Astrocyte of the spinal cord (primary cell): ENCODE measurements at places on chromosomes 4 and X.

- DNase-seq = no peak
Measured at GRCh38 chrX:16702700-16703599, 9.5 kb downstream of the CTPS2 start.

GRCh38 chrX:128581615-128582014, 529.4 kb upstream of the ACTRT1 start:
- DNase-seq = no peak

GRCh38 chr4:40749717-40750460, at the start of gene NSUN7:
Gene NSUN7 (plus strand): TSS chr4:40749955. CDS start chr4:40750694, 739 bp downstream.
- DNase-seq = peak; percentile 41

- no peak for DNase-seq
Measured at GRCh38 chr4:67576059-67576466, 17.5 kb downstream of the STAP1 start.

DNA sequence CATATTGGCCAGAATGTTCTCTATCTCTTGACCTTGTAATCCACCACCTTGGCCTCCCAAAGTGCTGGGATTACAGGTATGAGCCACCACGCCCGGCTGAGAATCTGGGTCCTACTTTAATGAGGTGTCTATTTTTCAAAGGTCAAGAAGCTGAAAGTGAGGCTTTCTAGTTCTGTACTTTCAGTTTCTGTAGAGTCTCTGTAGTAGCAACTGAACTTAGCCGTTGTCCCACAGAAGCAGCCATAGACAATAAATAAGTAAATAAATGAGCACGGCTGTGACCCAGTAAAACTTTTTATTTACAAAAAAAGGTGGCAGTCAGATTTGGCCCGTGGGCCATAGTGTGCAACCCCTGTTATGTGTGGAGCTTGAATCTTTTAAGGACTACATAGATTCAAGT, 92.0 kb downstream of the FNIP2 start:
- no peak for DNase-seq

DNA sequence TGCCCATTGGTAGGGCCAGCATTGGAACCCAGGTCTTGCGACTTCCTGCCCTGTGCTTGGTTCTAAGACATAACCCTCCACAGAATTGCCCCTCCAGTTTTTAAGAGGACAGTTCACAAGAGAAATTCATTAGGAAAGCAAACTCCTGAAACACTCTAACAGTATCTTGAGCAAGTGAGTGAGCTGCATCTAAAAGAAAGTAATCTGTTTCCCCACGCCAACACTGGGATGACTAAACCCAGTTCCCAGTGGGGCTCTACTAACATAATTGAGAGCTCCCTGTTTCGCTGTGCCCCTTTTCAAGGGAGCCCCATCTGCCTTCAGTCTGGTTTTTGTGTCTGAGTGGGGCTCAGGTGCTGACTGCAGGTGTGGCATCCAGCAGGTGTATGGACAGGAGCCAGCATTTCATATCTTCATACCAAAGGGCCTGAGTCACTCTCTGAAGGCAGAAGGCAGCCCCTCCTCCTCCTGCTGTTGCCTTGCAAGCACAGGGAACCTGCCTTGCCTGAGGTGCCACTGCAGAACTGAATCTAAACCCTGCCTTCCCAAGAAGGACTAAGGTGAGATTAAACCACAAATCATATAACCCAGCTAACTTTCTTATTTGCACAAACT, 8.0 kb downstream of the AMOT start:
- DNase-seq = peak; percentile 15

- DNase-seq = peak; percentile 15
Measured at GRCh38 chrX:150897421-150898320, 797 bp downstream of the CD99L2 start.

DNA sequence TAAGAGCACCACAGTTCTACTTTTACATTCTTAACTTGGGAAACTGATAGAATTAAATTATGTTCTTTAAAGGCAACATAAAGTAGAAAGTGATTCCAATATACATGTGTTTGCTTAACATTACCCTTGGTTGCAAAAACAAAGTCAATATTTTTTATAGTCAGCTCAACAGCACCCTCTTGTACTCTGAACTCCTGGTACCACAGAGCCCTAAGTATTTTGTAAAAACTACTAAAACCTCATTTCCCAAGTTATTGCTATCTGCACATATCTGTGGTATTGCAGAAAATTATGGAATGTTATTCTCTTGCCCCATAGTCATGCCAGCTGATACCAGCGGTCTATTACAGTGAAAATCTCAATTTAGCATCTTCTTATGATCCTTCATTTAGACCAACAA, 2.9 kb downstream of the KIF4A start:
- DNase-seq = no peak

DNA sequence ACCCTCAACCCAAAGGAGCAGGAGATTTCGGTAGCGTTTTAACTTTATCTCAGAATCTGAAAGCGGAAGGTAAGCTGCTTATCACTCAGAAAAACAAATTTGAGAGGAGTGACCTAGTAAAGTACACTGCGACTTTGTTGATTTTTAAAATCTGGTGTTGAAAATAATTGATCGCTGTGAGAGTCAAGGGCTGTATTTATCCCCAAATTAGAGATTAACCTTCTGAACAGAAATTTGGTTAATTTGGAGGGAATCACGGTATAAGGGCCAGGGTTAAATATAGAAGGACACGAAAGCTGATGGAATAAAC, 212 bp downstream of the CLCN4 start:
- DNase-seq = peak; percentile 4

DNA sequence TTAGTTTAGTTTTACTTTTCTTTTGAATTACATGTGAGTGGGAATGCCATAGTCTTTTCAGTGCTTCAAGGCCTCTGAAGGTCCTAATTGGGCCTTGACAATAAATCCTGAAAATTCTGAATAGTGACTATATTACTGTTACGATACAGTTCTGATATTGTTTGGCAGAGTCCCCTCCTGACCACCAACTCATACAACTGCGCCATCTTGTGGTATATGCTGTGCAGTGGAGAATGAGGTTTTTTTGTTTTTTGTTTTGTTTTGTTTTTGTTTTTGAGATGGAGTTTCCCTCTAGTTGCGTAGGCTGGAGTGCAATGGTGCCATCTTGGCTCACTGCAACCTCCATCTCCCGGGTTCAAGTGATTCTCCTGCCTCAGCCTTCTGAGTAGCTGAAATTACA, 56.6 kb upstream of the CHRDL1 start:
- no peak for DNase-seq

- peak; percentile 55 for DNase-seq
Measured at GRCh38 chr4:163544407-163545038, 50.0 kb downstream of the TMA16 start.

DNA sequence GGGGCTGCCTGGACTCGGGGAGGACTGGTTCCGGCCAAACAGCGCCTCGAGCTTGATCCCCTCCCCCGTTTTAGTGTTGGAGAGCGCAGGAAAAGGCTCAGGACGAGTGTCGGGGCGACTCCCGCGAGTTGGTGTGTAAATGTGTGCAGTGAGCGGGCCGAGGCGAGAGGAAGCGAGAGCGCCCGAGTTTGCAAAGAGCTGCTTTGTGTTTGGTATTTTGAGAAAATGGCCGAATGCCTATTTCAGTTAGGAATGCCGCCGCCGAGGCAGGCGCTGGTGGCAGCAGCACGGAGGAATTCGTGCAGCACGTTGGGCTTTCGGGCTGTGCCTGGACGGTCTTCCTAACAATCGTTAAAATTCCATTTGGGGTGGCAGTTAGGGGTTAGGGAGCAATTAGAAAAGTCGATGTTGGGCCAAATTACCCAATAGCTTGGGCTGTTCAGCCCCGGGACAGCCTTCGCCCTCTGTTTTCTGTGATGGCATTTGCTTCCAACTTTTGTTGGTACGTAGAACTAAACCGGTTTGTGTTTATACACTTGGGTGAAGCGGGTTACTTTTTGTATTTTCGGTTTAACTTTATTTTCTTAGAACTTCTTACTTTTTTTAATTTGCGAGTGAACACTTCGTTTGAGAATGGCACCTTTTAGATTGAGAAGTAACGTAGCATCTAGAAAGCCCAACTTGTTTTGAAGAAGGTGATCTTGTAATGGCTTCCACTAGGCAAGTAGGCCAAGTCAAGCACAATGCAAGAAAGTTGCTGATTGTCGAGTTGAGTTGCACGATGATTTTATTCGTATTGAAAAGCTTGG, 1.6 kb downstream of the REST start:
- peak; percentile 56 for DNase-seq

- no peak for DNase-seq
Measured at GRCh38 chrX:94418065-94418464, 744.1 kb downstream of the FAM133A start.

DNA sequence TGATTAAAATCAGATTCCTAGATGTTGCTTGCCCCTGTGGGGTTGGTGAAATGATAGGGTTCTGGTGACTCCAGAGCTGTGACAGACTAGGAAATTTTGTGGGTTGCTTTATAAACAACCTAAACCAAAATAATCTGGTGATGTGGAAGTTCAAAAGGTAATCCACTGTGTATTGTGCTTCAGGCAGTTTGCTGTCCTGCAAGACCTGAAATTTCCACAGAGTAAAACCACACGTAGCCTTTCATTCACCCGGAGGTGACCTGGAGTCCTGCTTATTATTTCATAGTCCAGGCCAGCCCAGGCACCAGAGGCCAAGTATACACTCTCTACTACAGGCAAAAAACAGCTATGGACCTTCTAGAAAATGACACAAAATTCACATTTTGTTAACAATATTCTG, 114.6 kb upstream of the CBR4 start:
- no peak for DNase-seq

GRCh38 chr4:62914758-62915157, 1494.5 kb downstream of the TECRL start:
- DNase-seq = no peak

- DNase-seq = no peak
Measured at GRCh38 chr4:39660757-39661156, 22.1 kb upstream of the SMIM14 start.

GRCh38 chr4:35105486-35105885, 1138.8 kb downstream of the ARAP2 start:
- no peak for DNase-seq

- no peak for DNase-seq
Measured at GRCh38 chrX:131084145-131084544, 26.0 kb downstream of the ARHGAP36 start.

GRCh38 chr4:139085141-139085540, 69.6 kb downstream of the NOCT start:
- DNase-seq = peak; percentile 29

GRCh38 chrX:110944751-110945675, 149.4 kb upstream of the CHRDL1 start:
- peak; percentile 7 for DNase-seq

- peak; percentile 55 for DNase-seq
Measured at GRCh38 chr4:21769404-21770147, 179.0 kb downstream of the KCNIP4 start.

DNA sequence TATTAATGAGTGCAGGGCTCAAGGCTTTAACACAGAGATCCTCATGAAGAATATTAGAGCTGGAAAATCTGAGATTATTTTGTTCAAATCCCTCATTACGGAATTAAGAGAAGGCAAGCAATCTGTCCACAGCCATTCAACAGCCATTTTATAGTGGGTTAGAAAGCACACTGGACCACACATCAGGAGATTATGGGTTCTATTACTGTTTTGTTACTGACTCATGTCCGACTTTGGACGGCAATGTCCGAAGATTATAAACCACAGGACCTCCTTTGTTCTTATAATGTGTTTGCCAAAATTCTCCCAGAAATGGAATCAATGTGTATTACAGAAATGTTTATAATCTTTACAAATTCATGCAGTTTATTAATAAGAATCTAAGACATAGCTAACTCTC, 8.1 kb downstream of the LAMTOR3 start:
- peak; percentile 79 for DNase-seq

- DNase-seq = no peak
Measured at GRCh38 chrX:11420851-11421250, 127.6 kb downstream of the AMELX start.

GRCh38 chr4:80566203-80566872, 230.8 kb downstream of the CFAP299 start:
- DNase-seq = no peak

- peak; percentile 93 for DNase-seq
Measured at GRCh38 chr4:123352240-123352945, 44.2 kb upstream of the SPRY1 start.

DNA sequence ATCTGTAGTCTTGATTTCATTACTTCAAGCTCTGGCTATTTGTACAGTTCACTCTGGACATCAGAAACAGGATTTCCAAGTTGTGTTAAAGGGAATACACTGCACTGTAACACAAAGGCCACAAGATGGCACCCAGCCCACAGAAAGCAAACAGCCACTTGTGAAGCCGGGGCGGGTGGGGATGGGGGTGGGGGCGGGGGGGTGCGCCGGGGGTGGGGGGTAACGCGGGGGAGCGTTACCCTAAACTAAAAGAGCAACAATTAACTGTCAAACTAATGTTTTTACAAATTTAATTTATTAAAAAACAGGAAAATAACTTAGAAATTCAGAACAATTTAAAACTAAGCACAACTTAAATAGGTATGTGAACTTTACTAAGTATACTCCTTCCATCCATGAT, 27.3 kb downstream of the PRDX4 start:
- peak; percentile 54 for DNase-seq

- no peak for DNase-seq
Measured at GRCh38 chr4:87614292-87614890, 6.1 kb downstream of the DSPP start.

- DNase-seq = peak; percentile 65
Measured at GRCh38 chr4:26323821-26324220, 3.0 kb downstream of the RBPJ start.

- DNase-seq = peak; percentile 14
Measured at GRCh38 chr4:176123710-176124407, 58.2 kb downstream of the WDR17 start.

DNA sequence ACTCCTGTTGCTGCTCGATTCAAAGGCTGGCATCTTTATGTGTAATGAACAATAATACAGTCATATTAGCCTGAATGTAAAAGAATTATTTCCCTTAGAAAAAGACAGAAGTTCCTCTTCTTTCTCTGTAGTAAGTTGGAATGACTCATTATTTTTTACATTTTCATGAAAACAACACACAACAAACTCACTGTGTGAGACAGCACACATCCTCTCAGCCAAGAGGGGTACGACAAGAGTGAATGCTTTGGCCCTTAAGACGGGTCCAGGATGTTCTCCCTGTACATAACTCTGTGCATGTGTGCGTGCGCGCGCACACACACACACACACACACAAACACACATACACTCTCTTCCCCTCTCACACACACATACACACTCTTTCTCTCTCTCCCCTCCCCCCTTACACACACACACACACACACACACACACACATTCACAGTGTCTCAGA, 72.8 kb downstream of the MANBA start:
- no peak for DNase-seq

- no peak for DNase-seq
Measured at GRCh38 chr4:79047316-79047715, 108.1 kb upstream of the PAQR3 start.
